ENCODE measurements at places on chromosomes 16 and 17. TPM values are rescaled to one million over a fixed set of nuclear protein-coding genes. Genes with fewer than 3 reads are reported as not detected.

DNA sequence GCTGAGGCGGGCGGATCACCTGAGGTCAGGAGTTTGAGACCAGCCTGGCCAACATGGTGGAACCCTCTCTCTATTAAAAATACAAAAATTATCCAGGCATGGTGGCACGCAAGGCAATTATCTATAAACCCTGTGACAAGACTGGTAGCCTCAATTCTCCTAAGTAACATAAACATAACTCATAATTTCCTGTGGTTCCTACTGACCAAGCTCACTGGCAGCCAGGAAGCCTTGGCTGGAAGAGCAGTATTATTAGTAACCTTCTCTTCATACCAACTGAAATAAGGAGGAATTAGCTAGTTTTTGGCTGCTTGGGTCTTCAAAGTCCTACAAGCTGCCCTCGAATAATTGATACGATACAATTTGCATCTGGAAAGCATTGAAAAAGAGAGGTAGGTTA is 31.6 kb upstream of the LRRC37A3 start:
- H3K36me3 ChIP-seq = no peaks in the 10 kb centered on the region

DNA sequence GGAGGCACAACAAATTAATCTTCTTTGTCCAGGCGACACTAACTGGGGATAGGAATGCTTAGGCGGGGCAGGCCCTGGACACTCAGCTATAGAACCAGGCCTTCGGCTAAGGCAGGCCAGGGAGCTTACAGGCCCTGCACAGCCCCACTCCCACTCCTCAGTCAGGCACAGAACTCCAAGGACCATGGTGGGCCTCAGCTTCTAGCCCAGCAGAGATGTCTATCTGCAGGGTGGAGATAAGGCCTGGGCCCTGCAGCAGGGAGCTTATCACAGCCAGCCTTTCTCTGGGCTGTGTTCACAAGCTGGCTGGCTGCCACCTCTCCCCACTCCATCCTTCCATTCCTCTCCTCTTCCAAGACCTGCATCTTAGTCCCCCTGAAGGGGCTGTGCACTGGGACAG is 68.1 kb downstream of the TMEM132E start:
- peaks cover 47% of the 10 kb centered on the region for H3K27me3 ChIP-seq
- DNase-seq = no peak
- no peaks in the 10 kb centered on the region for H3K36me3 ChIP-seq
- no peak overlapping the region for H3K27ac ChIP-seq

The TXNL4B gene
- 14.1 TPM for polyA plus RNA-seq

GRCh38 chr16:3787924-3788661 is 70.8 kb upstream of the TRAP1 start:
- no peak overlapping the region for H3K4me3 ChIP-seq
- H3K27me3 ChIP-seq = no peaks in the 10 kb centered on the region
- H3K4me1 ChIP-seq = peaks cover 50% of the 10 kb centered on the region
- peaks cover 26% of the 10 kb centered on the region for H3K36me3 ChIP-seq
- peak overlapping the region; percentile 52 for H3K27ac ChIP-seq
